ENCODE measurements at places on chromosomes 6 and 20.

GRCh38 chr6:17656644-17657043 lies 50.1 kb downstream of the NUP153 start:
- DNase-seq, result no peak

DNA sequence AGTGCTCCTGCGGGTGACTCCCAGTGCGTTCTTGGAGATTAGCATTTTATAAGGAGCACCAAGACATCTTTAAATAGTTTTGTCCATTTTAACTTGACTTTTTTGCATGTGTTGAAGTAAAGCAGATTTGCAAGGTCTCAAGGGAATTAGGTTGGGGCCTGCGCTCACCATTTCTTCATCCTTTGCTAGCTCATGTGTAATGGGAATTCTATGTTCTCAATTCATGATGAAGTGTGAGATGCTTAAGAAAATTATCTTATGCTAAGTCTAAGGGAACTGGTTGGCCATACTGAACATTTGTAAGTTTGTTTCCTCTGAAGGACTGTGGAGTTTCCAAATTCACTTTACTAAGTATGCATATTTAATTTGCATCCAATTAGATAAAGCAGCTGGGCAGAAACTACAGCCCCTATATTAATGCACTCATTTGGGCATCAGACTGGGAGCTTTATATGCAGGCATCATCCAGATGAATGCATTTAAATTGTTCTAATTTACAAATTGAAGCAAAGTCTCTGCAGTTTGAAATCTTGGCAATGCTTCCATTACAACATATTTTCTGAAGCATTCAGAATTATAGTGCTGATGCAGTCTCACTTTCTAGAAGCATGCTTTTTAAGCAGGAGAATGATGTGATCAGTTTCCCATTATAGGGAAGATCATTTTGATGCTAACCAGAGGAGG lies 108.3 kb upstream of the AKAP12 start:
- no peak for DNase-seq

- no peak for DNase-seq
Measured at GRCh38 chr6:33745548-33745947, 1.2 kb downstream of the IP6K3 start.

DNA sequence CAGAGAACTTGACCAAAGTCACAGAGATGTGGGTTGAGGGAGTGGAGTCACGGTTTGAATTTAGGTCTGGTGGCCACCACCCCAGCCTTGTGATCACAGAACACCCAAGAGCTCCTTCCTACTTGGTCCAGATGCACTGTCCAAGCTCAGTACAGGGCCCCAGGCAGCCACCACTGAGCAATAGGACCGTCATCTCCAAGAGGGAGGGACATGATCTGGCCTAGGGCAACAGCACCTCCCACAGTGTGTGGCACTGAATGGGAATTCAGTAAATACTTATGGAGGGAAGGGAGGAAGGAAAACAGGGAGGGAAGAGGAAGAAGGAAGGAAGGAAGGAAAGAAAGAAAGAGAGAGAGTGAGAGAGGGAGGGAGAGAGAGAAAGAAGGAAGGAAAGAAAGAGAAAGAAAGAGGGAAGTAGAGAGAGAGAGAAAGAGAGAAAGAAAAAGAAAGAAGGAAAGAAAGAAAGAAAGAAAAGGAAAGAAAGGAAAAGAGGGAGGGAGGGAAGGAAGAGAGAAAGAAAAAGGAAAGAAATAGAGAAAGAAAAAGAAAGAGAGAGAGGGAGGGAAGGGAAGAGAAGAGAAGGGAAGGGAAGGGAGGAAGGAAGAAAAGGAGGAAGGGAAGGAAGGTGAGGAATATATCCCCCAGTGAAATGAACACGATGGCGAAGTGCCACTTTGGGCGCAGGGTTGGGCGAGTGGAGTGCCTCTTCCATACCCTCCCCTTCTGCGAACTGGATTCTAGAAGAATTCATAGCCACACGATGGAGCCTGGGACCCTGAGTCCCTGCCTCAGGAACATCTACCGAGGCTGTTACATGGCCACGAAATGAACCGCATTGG lies 243.7 kb downstream of the TFAP2C start:
- no peak for DNase-seq

DNA sequence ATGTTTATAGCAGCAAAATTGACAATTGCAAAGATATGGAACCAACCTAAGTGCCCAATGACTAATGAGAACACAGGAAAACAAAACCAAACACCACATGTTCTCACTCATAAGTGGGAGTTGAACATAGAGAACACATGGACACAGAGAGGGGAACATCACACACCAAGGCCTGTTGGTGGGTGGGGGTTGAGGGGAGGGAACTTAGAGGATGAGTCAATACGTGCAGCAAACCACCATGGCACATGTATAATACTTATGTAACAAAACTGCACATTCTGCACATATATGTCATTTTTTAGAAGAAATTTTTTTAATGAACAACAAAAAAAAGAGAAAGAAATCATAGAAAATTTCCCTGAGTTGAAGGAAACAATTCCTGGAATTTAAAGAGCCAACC lies 3.9 kb downstream of the EPM2A start:
- no peak for DNase-seq

DNA sequence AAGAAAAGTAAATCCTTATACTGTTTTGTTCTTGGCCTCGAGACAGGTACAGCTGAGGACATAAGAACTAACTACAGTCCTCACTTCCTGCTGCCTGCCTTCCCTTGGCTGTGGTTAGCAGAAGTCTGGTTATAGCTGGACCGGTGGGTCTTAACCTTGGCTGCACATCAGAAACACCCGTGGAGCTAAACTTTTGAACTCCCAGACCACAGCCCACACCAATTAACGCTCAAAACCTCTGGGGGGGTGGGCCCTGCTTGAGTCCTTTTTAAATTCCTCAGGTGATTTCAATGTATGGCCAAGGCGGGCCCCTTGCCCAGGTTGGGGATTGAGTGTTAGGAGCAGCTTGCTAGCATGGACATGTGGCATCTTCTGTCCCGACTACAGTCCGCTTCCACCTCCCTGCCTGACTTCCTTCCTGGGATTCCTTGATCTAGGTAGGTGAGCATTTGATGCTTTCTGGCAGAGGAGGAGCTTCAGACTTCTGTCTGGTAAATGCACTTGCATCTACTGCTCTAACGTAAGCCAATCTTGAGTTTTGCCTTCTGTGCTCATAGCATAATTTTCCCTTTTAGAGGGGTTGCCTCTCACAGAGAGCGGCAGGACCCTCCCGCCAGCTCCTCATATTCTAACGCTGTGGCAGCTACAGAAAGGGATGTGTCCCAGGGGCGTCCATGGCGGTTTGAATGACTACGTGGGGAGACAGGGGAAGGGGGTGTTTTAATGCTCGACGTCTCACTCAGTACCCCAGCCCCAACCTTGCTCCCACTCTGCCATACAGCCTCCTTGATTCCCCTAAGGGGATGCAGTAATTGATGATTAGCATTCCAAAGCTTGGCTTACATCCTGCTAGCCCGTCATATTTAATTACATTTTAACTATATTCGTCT lies 390.1 kb downstream of the ZFAND3 start:
- no peak for DNase-seq

DNA sequence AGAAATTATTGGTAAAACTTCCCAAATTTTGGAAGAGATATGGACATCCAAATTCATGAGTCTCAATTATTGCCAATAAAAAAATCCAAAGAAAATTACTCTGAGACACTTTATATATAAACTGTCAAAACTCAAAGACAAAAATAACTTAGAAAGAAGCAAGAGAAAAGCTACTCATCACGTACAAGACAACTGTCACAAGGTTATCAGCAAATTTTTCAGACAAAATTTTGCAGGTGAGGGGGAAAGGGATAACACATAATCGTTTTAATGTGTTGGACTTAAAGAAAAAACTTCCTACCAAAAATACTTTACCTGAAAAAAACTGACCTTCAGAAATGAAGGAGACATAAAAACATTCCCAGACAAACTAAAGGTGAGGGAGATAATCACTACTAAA lies 272.5 kb downstream of the THBS2 start:
- no peak for DNase-seq

DNA sequence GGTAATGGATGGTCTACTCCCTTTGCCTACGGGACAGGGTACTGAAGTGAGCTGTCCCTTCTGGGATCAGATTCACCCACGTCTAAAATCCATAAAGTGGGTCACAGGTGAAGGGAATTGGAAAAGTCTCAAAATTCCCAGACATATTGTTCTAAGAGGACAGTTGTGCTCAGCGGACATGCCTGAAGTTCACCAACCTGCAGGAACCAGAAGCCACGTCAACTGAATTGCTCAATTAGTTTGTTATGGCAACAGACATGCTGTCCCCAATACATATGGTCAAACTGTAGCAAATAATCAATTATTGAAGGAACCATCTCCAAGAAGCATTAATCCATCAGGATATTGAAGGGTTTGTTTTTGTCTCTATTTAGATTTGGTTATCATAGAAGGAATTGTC lies 190.2 kb downstream of the FRK start:
- no peak for DNase-seq

DNA sequence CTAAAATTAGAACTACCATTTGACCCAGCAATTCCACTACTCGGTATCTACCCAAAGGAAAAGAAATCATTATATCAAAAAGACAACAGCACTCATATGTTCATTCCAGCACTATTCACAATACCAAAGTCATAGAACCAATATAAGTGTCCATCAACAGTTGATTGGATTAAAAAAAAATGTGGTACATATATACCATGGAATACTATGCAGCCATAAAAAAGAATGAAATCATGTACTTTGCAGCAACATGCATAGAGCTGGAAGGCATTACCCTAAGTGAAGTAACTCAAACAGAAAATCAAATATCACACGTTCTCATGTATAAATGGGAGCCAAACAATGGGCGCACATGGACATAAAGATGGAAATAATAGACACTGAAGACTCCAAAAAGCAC lies 163.3 kb downstream of the DST start:
- no peak for DNase-seq

Measured in anterior cingulate cortex (tissue), 58 donors.